T-helper 17 cell (primary cell): ENCODE measurements at places on chromosomes 2 and 18.

DNA sequence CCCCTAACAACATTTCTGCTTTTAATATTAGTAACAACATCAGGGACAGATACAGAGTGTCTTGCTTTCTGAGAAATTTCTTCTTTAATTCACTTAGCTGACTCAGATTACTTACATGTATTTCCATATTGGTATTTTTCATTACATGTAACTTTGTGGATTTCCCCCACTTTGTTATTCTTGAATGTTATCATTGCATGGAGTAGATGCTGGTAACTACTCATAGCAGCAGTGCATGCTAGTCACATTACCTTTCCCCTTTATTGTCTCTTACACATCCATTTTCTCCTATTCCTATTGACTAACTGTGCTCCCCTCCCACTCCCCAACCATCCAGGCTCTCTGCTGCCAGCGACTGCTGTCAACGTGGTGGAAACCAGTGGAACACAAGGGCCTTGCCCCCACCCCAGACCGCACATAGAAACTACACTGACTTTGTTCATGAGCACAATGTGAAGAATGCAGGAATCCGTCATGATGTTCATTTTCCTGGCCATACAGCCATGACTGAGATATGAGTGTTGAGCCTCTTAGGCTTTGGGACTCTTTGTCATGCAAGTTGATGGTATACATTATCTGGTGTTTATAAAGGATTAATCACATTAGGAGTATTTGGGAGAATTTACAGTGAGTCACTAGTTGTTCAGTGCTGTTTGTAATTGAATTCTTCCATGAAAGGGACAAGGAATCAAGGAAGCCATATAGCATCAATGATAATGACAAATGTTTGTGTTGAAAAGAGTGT is 91.0 kb downstream of the EPB41L5 start:
- DNase-seq = no peak

- no peak for DNase-seq
Observed at GRCh38 chr2:14577843-14578242, 54.7 kb upstream of the LRATD1 start.

DNA sequence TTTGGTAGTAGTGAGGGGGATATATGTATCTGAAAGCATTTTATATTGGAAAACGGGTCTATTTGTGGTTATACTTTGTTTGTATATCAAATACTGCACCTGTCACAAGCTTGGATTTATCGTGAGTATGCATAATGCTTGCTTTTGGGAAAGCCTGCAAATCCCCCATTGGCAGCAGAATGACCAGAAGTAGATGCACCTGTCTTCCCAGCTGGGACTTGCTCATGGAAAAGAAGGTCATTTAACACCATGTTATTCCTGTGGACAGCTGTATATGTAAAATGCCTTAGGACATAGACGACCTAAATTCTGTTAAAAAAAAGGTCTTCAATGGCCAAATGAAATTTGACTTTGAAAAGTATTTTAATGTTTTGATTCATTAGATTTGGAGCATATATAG is 599.4 kb downstream of the XIRP2 start:
- no peak for DNase-seq

DNA sequence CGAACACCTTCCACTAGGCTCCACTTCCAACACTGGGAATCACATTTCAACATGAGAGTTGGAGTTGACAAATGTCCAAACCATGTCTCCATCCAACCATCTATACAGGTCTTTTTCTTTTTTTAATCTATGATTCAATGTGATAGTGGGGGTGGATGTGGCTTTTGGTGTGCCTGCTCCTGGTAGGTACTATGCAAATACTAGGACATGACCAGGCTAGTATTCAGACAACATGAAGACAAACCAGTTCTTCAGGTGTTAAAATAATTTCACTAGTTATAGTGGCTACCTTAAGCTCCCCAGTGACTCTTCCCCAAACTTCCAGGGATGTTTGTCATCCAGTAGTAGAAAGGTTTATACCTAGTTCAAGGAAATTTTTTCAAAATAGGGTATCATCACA is 387.5 kb downstream of the CDH2 start:
- DNase-seq = no peak

DNA sequence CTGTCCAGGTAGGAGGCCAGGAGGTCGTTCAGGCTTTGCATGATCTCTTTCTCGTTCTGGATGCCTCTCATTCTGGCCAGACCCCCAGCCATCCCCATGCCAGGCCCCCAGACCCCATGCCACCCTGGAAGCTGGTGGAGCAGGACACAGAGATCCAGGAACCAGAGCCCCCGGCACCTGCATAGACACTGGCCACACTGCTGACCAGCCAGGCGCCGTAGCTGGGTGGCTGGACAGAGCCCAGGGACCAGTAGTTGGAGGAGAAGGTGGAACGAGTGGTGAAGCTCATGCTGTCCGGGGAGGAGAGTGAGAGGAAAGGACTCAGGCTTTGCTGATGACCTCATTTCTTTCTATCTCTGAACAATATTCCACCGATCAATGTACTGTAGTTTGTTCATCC is 35.5 kb downstream of the SLC4A5 start:
- DNase-seq = no peak

DNA sequence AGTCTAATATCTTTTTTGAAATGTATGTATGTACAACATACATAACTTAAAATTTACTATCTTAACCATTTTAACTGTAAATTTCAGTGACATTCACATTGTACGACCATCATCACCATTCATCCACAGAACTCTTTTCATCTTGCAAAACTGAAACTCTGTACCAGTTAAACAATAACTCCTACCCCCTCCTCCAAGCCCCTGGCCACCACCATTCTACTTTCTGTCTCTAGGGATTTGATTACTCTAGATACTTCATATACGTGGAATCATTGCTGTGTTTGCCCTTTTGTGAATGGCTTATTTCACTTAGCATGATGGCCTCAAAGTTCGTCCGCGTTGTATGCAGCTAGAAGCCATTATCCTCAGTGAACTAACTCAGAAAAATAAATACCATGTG is 217.0 kb downstream of the METTL4 start:
- no peak for DNase-seq

- no peak for DNase-seq
Observed at GRCh38 chr2:109679626-109680025, 65.5 kb downstream of the SOWAHC start.

- DNase-seq = no peak
Observed at GRCh38 chr2:217839073-217839749, 163.6 kb downstream of the TNS1 start.

- DNase-seq = no peak
Observed at GRCh38 chr2:72963423-72964145, 46.3 kb downstream of the EMX1 start.

- no peak for DNase-seq
Observed at GRCh38 chr2:144833075-144833637, 313.2 kb upstream of the ZEB2 start.

DNA sequence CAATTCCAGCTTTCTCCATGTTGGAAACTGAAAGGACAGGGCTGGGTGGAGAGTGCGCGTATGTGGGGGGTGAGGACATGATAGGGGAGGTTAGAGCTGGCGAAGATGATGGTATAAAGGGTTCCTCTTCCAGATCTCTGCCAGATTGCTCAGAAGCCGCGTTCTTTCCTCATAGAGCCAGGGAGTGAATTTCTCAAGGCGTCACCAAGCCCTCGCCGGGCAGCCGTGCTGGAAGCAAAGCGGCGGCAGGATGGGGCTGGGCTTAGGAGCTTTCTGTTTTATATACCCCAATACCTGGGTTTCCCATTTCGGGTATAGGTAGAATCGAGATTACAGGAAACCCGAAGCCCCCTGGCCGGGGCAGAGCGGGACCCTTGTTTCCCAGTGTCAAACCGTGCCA is 43.8 kb downstream of the DDX18 start:
- no peak for DNase-seq

DNA sequence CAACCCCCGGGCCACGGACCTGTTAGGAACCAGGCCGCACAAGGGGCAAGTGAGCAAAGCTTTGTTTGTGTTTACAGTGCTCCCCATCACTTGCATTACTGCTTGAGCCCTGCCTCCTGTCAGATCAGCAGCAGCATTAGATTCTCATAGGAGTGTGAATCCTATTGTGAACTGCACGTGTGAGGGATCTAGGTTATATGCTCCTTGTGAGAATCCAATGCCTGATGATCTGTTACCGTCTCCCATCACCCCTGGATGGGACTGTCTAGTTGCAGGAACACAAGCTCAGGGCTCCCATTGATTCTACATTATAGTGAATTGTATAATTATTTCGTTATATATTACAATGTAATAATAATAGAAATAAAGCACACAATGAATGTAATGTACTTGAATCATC is 125.6 kb downstream of the FMNL2 start:
- no peak for DNase-seq

GRCh38 chr18:54860941-54861340 is 32.7 kb downstream of the RAB27B start:
- no peak for DNase-seq

DNA sequence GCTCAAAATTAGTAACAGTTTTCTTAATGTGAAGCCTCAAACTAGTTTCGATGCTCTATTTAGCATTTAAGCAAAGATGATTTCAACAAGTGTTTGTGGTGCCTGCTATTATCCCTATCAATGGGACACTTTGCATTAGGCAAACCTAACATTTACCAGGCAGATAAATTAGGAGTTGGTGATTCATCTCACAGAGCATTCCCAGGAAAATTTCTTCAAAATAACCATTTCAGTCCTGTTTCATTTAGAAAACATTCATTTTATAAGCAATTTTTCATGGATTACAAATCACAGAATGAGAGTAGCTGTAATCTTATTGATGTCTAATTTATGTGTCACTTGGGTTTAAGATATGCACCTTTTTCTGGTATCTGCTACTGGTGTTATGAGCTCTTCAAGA is 62.7 kb downstream of the CLHC1 start:
- no peak for DNase-seq

DNA sequence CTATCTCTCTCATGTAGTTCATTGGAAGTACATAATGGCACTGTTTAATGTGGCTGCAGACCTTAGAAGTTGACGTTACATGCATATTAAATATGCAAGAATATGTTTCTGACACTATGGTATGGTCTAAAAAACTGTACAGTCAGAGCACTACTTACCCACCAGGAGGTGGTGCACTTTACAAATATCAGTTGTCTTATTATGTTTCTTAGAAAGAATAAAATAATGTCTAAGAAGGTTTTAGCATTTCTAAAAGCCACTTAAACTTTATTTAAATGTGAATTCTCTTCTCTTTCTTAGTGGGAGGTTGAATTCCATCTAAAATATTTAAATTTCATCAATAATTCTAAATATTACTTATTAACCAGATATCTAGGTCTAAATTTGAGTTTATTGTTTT is 4.3 kb downstream of the TMEFF2 start:
- no peak for DNase-seq

GRCh38 chr2:69344305-69344704 is 42.7 kb downstream of the GFPT1 start:
- DNase-seq = no peak

DNA sequence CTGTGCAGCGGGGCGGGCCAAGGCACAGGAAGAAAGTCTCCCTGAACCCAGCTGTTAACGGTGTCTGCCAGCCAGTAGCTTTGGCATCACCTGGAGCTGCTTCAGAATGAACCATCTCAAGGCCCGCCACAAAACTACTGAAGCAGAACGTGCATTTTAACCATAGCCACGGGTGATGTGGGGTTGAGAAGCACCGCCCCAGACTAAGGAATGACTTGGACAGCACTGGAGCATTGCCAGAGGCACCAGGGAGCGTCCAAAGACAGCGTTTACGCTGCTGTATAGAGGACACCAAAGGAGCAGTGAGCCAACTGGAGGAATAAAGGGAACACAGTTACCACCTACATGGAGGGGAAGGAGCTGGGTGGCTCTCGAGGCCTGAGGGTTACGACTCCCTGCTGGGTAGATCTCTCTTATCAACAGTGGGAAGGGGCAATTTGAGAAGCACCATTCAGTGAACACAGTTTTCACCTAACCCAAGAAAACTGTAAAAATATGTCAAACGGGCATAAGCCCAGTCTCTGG is 28.4 kb upstream of the LONRF2 start:
- no peak for DNase-seq

GRCh38 chr2:19580830-19581229 is 222.4 kb upstream of the OSR1 start:
- no peak for DNase-seq

DNA sequence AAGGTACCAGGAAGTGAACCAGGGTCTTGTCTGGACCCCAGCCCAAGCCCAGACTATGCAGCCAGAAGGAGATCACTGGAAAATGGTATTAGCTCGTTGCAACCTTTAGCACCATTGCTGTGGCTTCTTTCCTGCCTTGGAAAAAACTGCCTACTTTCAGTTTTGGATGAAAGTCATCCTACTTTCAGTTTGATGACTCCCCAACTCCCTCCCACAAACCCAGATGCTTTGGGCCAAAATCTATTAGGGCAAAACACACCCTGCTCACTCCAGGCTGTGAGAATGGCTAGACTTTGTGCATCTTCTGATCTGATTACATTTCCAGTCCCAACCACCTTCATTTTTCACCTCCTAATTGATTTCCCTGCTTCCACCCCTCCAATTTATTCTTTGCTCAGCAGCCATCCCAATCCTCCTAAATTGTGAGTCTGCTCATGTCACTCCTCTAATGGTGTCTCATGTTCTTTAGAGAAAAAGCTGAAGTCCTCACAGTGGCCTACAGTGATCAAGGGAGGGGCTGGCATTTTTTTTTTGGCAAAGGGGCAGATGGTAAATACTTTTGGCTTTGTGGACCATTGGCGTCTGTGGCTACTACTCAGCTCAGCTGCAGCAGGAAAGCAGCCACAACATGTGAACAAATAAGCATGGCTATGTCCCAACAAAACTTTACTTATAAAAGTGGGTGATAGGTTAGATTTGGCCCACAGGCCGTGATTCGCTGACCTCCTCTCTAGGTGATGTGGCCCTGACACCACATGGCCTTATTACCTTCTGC is 368.7 kb downstream of the SLC4A3 start:
- DNase-seq = no peak

DNA sequence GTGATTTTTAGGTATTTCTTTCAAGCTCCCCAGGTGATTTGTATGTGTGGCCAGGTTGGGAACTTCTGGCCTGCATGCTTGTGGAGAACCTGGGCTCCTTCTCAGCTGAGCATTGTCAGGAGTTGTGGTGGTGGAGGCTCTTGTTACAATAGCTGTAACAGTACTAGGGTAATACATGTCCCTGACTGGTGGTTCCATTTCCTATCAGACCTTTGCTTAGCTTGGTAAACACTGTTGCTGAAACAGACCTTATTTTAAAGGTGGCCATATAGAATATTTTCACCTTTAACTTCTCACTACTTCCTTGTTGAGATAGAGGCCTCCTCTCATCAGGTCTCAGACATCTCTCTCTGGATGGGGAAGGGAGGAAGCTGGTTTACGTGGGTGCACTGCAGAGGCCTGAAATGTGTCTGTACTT is 79.2 kb downstream of the SETBP1 start:
- no peak for DNase-seq

- no peak for DNase-seq
Observed at GRCh38 chr18:31042406-31043181, at the start of gene DSC3. Gene DSC3 (minus strand): TSS chr18:31042742. CDS start chr18:31042660, 82 bp downstream.
